ENCODE measurements at places on chromosomes 16 and 17.

- no peak for DNase-seq
These were observed 26.0 kb upstream of the SPPL2C start for GRCh38 chr17:45818699-45819098.

DNA sequence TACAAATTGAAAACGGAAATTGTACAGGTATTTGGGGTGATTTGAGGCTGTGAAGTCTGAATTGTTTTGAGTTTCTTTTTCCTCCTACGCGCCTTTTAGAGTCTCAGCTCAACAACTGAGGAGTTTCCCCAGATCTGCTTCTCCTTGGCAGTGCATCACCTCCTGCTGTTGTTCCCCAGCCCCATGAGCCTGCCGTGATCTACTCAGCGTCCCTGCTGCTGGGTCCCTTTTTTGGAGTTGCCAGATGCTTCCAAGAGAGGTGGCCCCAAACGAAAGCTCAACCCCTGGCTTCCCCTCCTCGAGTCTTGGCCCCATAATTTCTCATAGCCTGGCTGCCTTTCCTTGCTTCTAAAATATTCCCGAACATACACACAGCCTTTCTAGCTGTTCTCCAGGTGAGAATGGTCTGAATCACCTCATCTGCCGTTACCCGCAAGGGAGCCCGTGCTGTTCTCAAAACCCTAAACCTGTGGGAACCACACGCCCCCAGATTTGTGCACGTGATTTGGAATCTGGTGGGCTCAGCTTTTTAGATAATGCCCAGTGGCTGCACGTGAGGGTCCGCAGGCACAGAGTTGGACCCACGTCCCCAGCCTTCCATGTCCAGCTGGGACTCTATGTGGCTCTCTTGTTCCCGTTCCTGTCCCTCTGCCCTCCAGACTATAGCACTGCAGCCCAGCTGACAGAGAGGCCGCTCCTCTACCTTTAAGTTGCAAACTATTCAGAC is 179.1 kb upstream of the CHMP6 start:
- DNase-seq: no peak

- DNase-seq: no peak
These were observed 19.7 kb upstream of the BRD7 start for GRCh38 chr16:50388496-50388895.

DNA sequence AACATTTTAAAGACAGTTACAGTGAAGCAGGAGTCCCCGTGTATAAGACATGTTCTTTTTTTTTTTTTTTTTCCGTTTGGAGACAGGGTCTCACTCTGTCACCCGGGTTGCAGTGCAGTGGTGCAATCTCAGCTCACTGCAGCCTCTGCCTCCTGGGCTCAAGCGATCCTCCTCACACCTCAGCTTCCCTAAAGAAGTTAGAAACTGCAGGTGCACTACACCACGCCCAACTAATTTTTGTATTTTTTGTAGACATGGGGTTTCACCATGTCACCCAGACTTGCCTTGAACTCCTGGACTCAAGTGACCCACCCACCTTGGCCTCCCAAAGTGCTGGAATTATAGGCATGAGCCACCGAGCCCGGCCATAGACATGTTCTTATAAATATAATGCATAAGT is 3.0 kb downstream of the EVI2B start:
- no peak for DNase-seq

GRCh38 chr17:77382356-77382911 is 241.7 kb downstream of the SEC14L1 start:
- no peak for DNase-seq

DNA sequence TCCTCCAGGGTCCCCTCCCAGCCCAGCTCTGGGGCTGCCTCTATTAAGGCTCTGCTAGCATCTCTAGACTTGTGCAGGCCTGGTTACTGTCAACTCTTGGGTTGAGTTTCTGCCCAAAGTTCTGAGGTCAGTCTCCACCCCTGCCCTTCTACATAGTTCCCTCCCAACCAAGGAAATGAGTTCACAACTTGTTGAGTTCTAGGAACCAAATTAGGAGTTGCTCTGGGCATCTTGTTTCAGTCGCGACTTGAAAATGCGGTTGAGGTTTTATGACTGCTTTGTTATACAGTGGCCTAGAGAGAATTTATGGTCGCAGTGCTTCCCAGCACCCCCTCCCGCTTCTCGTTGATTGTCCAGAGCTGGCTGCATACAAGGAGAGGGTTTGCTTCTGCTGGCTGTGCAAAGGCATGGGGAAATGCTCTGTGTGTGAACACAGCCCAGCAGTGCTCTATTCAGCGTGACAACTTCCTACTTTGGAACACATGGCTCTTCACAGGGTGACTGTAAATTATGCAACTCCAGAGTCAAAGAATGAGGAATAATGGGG is 20.2 kb downstream of the GNAO1 start:
- no peak for DNase-seq

GRCh38 chr16:85321509-85322271 is 209.4 kb upstream of the CIBAR2 start:
- no peak for DNase-seq

DNA sequence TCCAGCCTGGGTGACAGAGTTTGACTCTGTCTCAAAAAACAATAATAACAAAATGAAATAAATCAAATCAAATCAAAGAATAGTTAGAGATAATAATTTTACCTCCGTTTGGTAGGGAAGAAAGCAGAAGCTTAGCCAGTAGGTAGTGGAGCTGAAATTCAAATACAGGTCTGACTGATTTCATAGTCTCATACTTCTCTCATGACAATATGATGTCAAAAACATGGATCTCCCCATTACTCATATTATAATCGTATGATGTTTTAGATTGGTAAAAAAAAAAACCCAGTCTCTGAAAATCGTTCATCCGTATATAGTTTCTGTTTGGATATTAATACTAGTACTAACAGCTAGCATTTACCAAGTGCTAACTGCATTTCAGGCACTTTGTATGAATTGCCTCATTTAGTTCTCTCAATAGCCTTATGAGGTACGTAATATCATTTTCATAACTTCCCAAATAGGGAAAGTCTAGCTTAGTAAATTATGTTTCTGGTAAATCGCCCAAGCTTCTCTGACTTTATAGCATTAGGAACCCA is 48.7 kb downstream of the CDH8 start:
- no peak for DNase-seq

DNA sequence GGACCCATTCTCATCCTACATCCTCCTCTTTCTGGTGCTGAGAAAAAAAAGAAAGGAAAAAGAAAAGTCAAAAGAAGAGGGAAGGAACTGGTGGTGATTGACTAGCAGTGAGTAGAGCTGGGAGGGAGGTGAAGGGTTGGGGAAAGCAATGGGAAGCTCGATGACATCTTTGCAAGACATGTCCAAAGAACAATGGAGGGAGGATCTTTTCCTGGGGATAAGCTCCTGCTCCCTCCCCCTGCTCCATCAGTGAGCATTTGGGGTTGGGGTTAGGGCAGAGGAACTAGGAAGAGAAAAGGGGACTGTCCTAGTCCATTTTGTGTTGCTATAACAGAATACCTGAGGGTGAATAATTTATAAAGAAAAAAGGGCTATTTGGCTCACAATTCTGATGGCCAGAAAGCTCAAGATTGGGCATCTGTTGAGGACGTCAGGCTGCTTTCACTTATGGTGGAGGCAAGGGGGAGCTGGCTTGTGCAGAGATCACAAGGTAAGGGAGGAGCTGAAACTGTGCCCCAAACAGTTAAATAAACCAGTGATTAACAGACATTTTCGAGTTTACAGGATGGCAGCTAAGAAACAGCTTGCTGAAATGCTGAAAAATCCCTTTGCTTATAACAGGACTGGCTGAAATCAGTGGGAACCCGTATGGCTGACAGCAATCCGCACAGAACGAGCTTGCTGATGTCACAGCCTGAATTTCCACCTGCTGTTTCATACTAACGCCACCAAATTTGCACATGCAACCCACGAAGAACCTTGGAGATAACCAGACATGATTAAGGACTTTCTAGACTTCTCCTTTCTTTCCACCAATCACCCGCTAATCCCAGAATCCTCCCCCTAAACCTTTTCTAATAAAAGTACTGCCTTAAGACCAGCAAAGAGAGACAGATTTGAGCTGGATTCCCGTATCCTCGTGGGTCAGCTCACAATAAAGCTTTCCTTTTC is 1.6 kb upstream of the ODF4 start:
- no peak for DNase-seq

- no peak for DNase-seq
These were observed 72.6 kb upstream of the LGALS9 start for GRCh38 chr17:27558341-27558740.

GRCh38 chr16:67673712-67674580 is 7.3 kb downstream of the C16orf86 start:
- no peak for DNase-seq

DNA sequence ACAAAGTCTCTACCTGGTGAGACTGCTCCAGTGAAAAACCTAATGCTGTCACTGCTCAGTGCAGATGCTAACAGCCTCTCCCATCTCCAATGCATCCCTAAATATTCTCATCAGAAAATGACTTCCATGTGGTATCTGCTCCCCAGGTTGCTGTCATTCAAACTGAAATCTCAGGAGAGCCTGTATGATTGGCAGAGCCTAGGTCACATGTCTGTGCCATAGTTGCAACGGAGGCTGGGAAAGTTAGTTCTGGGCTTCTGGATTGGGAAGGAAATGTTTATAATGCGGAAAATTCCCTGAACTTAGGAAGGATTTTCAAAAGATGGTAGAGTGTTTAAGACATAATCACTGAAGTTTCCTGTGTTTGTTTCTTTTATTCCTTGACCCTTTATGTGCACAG is 206.4 kb upstream of the ZKSCAN2 start:
- DNase-seq: no peak

DNA sequence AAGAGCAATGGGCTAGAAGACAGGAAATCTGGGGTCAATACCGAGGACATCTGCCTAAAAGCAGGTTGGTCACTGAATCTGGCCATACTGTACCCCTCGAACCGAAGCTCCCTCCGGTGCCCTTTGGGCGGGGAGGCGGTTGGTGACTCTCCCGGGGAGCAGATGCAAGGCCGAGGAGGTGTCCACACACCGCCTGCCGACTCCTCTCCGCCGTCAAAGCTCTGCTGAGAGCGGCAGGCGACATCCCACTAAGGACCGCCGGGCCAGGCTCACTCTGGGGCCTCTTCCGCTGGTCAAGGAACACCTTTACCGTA is 458 bp downstream of the ZNF200 start:
- no peak for DNase-seq

DNA sequence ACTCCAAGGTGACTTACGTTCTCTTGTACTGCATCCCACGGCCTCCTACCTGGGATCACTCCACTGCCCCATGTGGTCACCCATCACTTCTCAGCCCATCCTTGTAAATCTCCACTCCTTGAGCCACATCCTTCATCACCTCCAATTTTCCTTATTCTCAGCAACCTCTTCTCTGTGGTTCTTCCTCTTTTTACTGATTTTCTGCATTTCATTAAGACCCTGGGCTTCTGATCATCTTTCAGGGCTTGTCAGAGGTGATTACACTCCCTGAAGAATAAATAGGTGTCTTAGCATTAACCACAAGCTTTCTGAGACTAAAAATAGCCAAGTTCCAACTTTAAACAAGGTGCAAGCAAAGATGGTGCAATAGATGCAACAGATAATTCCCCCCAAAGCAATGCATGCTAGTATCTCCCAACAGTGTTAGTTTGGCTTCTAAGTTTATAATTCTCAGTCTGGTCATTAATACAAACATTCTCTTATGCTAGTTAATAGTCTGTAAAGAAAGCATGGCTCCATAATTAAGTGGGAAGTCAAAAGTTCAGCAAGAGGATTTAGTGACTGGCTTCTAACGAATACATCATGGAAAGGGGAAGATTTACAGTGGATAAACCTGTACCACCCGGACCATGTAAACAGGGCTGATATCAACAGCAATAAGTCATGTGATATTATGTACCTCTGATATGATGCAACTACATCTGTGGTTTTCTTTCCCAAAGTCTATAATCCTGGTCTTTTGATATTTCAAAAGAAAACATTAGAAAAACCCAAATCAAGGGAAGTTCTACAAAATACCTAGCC is 47.4 kb upstream of the FOXJ1 start:
- DNase-seq: no peak

DNA sequence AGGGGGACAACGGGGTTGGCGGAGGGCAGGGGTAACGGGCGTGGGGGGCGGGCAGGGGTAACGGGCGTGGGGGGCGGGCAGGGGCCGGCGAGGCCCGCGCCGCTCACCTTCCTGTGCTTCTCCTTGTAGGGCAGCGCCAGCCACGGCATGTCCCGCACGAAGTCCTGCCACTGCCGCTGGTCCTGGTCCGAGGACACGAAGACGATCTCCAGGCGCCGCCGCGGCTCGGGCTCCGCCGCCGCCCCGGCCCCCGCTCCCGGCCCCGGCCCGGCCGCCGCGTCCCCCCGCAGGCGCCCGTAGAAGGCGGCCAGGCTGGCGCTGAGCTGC is 401 bp downstream of the NXN start:
- no peak for DNase-seq

DNA sequence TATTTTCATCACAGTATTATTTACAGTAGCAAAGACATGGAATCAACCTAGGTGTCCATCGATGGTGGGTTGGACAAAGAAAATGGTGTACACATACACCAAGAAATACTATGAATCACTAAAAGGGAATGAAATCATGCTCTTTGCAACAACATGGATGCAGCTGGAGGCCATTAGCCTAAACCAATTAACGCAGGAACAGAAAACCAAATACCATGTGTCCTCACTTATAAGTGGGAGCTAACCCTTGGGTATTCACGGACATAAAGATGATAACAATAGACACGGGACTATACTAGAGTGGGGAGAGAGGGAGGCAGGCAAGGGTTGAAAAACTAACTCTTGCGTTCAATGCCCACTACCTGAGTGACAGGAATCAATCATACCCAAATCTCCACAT is 41.0 kb downstream of the MRPS23 start:
- DNase-seq: no peak

GRCh38 chr17:81402530-81402941 is 7.3 kb downstream of the BAHCC1 start:
- no peak for DNase-seq

DNA sequence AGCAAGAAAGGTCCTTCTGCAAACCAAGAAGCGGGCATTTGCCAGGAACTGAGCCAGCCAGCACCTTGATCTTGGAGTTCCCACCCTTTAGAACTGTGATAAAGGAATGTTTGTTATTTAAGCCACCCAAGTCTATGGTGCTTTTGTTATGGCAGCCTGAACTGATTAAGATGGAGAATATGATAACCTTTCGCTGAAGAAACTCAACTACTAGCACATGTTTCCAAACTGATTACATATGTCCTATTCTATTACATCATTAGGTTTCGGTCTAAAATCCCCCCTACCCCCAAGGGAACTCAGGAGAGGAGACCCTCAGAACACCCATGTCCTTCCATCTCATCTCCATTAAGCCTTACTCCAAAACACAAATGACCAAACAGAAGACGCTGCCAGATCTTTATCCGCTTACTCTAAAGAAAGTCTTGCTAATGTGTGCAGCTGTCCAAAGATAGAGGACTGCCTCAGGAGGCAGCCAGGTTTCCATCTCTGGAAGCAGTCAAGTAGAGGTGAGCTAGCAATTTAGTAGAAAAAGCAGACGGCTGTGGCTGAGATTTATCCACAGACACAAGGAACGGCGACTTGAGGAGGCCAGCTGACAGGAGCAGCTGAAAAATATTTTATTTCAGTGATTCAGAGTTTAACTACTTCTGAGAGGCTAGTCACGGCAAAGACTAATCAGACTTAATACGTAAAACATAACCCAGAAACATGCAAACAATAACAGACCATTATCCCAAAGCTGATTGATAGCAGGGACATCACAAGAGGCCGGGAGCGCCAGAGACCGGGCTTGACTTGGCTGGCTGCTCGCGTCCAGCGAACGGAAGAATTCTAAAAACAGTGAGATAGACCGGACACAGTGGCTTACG is 611.4 kb upstream of the CDH5 start:
- no peak for DNase-seq

Measured in NCI-H1436 treated with DMSO at 0.1 percent for 48 hours (cell line).